ENCODE measurements at places on chromosomes 7 and 10. TPM values are rescaled to one million over a fixed set of nuclear protein-coding genes. Genes with fewer than 3 reads are reported as not detected.

- H3K4me1 ChIP-seq: peaks cover 9% of the 10 kb centered on the region
- no peak overlapping the region for H3K4me3 ChIP-seq
- H3K27ac ChIP-seq: peak overlapping the region; percentile 83
Measured at GRCh38 chr10:125827133-125827532, 3.8 kb downstream of the BCCIP start.

DNA sequence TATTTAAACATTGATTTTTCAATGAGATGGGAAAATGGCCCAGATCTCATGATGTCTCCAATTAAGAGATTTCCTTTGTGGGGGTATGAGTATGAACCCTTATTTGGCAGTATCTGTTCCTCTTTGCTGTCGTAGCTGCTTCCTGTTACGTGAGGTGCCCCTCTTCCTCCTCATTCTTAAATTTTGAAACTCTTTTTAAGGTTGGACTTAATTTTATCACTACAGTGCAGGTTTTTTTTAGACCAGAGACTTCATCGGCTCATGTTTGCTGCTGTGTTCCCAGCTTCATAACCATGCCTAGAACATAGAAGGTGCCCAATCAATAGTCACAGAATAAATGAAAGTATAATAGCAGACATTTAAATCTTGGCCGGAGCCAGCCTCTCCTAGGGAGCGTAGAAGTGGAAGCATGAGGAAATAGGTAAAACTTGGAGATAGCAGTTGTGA lies 2.4 kb downstream of the MIOS start:
- peaks cover 8% of the 10 kb centered on the region for H3K36me3 ChIP-seq
- no peak for DNase-seq
- peaks cover 36% of the 10 kb centered on the region for H3K4me1 ChIP-seq
- no peaks in the 10 kb centered on the region for H3K27me3 ChIP-seq
- no peak overlapping the region for H3K4me3 ChIP-seq

DNA sequence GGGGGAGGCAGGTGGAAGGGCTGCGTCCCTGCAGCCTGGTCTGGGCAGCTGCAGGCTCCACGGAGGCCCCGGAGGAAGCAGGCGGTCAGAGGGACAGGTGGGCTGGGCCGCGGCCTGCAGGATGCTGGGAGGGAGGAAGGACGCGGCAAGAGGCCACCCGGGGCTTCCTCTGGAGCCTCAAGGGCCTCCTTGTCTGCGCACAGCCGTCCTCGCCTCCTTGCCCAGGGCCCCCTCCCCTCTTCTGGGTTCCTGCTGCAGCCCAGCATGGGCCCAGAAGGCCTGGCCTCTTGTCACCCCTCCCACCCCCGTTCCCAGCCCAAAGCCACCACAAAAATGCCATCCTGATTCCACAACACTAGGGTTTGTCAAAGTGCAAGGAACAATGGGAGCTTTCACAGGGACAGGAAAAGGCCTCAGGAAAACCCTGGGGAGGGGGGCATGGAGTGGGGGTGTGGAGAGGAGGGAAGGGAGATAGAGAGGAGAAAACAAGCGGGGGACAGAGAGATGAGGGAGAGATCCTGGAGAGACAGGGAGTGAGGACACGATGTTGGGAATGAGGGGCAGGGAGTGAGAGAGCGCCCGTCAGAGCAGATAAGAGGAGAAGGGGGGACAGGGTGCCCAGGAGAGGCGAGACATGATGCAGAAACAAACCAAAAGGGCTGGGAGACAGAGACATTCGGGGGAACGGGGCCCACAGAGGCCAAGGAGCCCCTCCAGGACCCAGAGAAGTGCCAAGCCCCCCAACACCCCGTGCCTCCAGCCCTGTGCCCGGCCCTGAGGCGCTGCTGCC lies 41.8 kb downstream of the ZCCHC24 start:
- H3K27me3 ChIP-seq: peaks cover 4% of the 10 kb centered on the region
- peaks cover 13% of the 10 kb centered on the region for H3K4me1 ChIP-seq
- DNase-seq: no peak
- peak overlapping the region; percentile 12 for H3K4me3 ChIP-seq

- H3K36me3 ChIP-seq: no peaks in the 10 kb centered on the region
- H3K4me1 ChIP-seq: no peaks in the 10 kb centered on the region
- no peak overlapping the region for H3K4me3 ChIP-seq
- H3K27ac ChIP-seq: no peak overlapping the region
- H3K27me3 ChIP-seq: no peaks in the 10 kb centered on the region
- DNase-seq: no peak
Measured at GRCh38 chr7:109639561-109639960, 1069.9 kb downstream of the DNAJB9 start.

GRCh38 chr10:24816868-24817396 lies 93.2 kb upstream of the ARHGAP21 start:
- H3K27ac ChIP-seq: no peak overlapping the region
- no peaks in the 10 kb centered on the region for H3K36me3 ChIP-seq
- H3K27me3 ChIP-seq: peaks cover 2% of the 10 kb centered on the region
- H3K4me3 ChIP-seq: no peak overlapping the region
- DNase-seq: no peak
- peaks cover 2% of the 10 kb centered on the region for H3K4me1 ChIP-seq

DNA sequence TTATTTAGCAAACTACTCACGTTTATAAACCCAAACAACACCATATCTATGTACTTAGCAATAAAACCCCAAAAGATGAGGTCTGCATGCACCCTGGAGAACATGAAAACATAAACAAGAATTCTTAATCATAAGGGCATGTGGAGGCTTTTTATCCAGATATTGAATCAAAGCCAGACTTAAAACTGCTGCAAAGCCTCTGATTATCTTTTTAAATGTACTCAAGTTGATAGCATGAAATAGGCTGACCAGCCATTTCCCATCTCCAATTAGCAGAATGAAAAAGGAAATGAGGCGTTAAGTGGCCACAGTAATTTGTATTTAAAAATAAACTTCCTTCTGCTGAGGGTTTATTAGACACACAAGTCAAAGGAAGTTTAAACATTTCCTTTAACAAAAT lies 48.3 kb downstream of the ITIH5 start:
- H3K27me3 ChIP-seq: peaks cover 67% of the 10 kb centered on the region
- H3K4me3 ChIP-seq: peak overlapping the region; percentile 47
- peaks cover 2% of the 10 kb centered on the region for H3K36me3 ChIP-seq
- no peak for DNase-seq

DNA sequence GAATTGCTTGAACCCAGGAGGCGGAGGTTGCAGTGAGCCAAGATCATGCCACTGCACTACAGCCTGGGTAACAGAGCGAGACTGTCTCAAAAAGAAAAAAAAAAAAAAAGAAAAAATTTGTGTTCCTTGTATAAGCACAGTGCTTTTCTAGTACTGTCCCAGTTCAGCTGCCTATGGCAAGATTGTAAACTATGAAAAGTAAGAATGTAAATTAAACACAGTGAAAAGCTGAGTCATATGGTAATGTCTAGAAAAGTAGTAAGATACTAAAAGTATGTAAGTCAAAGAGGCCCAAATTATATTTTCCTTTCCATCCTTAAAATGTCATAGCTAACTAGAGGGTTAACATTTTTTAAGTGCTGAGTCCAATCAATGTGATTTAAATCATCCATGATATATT lies 42.8 kb downstream of the RBM20 start:
- peaks cover 34% of the 10 kb centered on the region for H3K27me3 ChIP-seq
- no peaks in the 10 kb centered on the region for H3K4me1 ChIP-seq
- H3K27ac ChIP-seq: no peak overlapping the region
- peaks cover 3% of the 10 kb centered on the region for H3K36me3 ChIP-seq

- H3K4me1 ChIP-seq: peaks cover under 1% of the 10 kb centered on the region
- H3K36me3 ChIP-seq: peaks cover 12% of the 10 kb centered on the region
- DNase-seq: no peak
- no peaks in the 10 kb centered on the region for H3K27me3 ChIP-seq
Measured at GRCh38 chr7:30422922-30423321, 55.7 kb downstream of the NOD1 start.

Gene TMEM229A
- not detected for total RNA-seq

Gene NEUROG3
- not detected for total RNA-seq

Gene STEAP1B
- total RNA-seq: 0.75 TPM

Gene GTF2IRD1
- 2.3 TPM for total RNA-seq

Gene CPN1
- total RNA-seq: not detected

Gene FAM131B
- 0.42 TPM for total RNA-seq

Gene NEBL
- not detected for total RNA-seq
